ENCODE measurements at places on chromosomes 3 and 15. TPM values are rescaled to one million over a fixed set of nuclear protein-coding genes. Genes with fewer than 3 reads are reported as not detected.

DNA sequence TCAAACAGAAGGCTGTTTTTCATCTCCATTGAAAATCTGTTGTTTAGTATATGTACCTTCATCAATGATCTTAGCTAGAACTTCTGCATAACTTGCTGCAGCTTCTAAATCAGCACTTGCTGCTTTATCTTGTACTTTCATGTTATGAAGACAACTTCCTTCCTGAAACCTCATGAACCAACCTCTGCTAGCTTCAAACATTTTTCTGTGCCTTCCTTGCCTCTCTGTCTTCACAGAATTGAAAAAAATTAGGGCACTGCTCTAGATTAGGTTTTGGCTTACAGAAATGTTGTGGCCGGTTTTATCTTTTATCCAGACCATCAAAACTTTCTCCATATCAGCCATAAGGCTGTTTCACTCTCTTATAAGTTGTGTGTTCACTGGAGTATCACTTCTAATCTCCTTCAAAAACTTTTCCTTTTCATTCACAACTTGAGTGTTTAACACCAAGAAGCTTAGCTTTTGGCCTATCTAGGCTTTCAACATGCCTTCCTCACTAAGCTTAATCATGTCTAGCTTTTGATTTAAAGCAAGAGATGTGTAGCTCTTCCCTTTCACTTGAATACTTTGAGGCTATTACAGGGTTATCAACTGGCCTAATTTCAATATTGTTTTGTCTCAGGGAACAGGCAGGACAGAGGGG lies 78.6 kb downstream of the IGSF11 start:
- DNase-seq, result no peak

Gene ACOX2
- not detected for total RNA-seq

Gene TEX55
- total RNA-seq, result not detected

- DNase-seq, result no peak
Observed at GRCh38 chr3:193825617-193826016, 232.6 kb downstream of the OPA1 start.

DNA sequence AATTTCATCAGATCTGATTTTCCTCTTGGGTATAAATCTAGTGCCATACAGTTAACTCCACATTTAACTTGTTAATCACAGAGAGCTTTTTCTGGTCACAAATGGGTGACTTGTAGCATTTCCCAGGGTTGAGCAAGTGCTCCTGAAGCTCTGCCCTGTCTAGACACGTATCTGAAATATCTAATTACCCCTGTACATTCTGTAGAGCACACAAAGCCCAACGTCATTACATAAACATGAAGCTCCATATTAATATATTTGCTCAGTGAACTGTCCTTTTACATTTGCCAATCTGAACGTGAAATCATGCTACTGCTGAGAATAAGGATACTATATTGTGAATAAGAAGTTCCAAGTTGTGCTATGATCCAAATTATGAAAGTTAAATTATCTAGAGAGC lies 49.0 kb downstream of the THBS1 start:
- no peak for DNase-seq

Gene RASL12
- total RNA-seq, result 1.3 TPM

Gene DOCK3
- 2.2 TPM for total RNA-seq

Gene STARD5
- 6.2 TPM for total RNA-seq

DNA sequence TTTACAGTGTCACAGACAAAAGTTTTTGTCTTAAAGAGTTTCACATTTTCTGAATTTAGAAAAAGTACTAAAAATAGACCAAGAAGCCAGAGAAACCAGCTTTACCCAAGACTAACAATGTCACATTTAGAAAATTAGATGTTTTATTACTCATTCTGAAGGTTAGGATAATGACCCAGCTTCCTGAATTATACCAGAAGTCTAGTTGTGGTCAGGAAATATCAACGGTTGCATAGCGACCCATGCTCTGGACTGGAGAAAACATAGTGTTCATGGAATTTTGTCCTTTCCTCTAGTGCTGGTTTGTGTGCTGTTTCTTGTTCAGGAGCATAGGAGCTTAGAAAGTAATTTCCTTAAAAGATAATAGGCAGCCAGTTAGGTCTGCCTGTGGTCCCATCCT lies 59.0 kb downstream of the DPPA2 start:
- no peak for DNase-seq

Gene BCL2A1
- total RNA-seq, result 2.8 TPM

Gene DCP1A
- 14.6 TPM for total RNA-seq

DNA sequence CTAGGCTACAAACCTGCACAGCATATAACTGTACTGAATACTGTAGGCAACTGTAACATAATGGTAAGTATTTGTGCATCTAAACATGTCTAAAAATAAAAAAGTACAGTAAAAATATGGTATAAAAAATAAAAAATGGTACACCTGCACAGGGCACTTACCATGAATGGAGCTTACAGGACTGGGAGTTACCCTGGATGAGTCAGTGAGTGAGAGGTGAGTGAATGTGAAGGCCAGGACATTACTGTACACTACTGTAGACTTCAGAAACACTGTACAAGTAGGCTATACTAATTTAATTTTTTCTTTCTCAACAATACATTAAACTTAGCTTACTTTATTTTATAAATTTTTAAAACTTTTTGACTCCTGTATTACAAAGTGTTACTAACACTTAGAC lies 265.3 kb downstream of the KLF13 start:
- DNase-seq, result no peak

Gene DAZL
- 0.18 TPM for total RNA-seq

DNA sequence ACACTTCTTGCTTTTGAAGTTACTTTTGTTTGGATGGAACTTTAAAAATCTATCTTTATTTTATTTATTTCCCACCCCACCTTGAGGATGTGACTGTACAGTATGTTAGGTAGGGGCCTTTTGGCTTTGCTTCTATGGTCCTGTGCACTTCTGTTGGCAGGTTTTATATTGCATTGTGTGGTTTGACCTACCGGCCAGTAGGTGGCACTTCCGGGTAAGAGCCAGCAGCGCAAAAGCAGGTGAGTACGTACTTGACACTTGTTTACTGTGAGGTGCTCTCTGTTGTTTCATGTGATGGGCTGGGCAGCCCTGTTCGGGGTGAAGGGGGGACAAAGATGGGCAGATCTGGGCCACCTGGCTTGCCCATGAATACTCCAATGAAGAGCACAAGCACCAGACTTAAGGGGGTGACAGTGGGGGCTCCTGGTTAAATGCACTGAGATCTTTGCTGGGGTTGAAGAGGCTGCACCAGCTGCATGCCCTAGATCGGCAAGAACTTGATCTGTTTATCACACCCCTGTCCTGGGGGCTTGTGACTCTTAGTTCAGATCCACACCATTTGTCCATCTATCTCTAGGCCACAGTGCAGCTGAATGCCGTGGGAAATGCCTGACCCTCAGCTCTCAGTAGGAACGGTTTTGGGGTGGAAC lies 131.6 kb downstream of the NLGN1 start:
- peak; percentile 39 for DNase-seq

GRCh38 chr3:16467393-16467792 lies 46.1 kb downstream of the RFTN1 start:
- no peak for DNase-seq

Data from stomach (tissue), 19 donors.